ENCODE measurements at places on chromosomes 13 and 19.

DNA sequence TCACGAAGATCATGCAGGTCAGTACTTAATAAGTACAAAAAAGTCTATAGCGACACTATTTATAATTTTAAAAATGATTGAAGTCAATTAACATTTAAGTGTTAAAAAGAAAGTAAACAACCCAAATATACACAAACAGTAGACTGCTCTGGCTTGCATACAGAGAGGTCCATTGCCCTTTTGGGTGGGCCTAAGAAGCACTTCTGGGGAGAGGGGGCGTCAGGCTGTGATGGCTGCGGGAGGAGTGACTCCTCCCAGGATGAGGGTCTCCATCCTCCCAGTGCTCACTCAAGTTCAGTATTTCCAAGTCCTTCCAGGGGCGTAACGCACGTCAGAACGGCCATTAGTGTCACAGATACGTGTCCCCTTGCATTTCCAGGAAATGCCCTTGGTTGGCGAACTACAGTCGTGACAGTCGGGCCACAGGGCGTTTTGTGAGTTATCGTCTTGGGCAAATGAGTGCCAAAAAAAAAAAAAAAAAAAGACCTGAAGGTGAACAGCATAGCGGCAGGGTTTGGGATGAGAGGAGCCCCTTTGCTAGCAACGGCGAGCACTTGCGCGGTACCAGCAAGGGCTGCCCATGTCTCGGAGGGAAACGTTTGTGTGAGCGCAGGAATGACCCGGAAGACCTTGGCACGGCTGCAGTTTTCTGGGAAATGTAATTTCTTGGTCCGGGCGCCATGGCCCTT, at the start of gene SCGB2B2:
TSS of gene SCGB2B2 (minus strand) at position 463 of the 689 bp plus-strand sequence. CDS start 82,596 bp downstream, outside the sequence.
- DNase-seq, result peak; percentile 94

DNA sequence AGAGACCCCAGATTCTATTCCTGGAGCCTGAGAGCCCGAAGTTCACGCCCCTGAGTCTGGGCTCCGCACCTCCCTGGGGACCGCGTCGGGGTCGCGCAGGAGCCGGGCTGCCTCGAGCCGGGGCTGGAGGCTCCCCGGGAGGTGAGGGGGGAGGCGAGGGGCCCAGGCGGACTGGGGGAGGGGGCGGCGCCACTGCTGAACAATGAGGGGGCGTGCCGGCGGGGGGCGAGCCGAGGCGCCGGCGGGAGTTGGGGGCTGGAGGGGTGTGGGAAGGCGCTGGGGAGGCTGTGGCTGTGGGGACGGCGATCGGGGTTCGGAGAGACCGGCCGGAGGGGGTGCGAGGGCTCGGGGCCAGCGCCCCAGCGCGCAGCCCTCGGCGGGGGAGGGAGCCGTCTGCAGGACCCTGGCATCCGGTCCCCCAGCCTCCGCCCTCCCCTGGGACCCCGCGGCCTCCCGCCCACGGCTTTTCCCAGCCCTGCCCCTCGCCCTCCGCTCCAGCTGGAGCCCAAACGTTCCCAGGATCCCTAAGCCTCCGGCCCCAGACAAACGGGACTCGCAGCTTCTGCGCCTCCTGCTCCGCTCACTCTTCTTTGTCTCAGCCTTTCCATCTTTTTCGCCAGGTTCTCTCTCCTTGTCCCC, 922 bp downstream of the PLEKHG2 start:
- no peak for DNase-seq

GRCh38 chr13:82412749-82413148, 1469.5 kb downstream of the SLITRK1 start:
- no peak for DNase-seq

DNA sequence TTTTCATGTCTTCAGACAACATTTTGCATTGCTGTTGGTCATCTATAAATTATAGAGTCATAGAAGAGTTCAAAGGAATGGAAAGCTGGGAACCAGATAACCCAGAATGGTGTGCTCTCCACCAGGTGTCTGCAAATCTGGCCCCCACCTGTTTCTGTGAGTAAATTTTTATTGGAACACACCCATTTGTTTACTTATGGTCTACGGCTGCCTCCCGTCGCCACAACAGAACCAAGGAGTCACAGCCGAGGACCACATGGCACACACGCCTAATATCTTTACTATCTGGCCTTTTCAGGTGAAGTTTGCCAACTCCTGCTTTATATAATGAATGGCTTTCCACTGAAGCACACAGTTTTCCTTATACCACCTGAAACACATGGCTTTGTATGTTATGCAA, 58.2 kb downstream of the EFNB2 start:
- no peak for DNase-seq

GRCh38 chr13:33152389-33152788, 133.2 kb downstream of the STARD13 start:
- DNase-seq, result no peak

DNA sequence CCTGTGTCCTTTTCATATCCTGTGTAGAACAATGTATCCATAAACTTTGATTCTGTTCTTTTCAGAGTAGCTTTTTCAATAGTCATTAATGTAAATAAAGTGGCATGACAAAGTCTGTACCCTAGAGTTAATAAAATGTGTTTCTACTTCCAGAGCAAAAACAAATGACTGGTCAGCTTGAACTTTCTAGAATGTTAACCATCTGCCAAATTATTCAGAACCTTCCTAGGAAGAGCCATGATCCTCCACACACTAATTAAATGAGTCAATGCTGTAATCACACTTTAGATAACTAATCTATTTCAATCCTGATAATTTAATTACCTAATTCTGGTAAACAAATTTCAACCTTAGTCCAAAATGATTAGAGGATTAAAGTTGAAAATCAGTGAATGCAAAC, 73.2 kb downstream of the DIAPH3 start:
- DNase-seq, result no peak

- DNase-seq, result no peak
These were observed 177.5 kb downstream of the SLC7A1 start for GRCh38 chr13:29418026-29418425.

- DNase-seq, result no peak
These were observed 168.8 kb downstream of the KATNAL1 start for GRCh38 chr13:30138511-30138910.

GRCh38 chr13:49441846-49442245, 2.0 kb downstream of the CAB39L start:
- DNase-seq, result no peak

DNA sequence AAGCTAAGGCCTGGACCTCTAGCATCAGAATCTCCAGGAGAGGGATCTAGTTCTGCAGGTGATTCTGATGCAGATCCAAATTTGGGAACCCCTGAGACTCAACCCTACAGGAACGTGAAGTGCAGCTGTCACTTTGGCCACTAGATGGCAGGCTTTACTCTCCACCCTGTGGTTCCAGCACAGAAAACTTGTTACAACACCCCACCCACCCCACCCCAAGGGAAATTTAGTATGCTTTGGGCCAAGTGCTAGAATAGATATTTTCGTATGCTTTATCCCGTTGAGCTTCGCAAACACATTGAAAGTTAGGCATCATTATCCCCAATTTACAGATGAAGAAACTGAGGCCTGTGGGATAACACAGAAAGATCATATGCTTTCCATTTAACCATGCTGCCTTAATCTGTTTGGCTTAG, 232.0 kb downstream of the B3GLCT start:
- peak; percentile 1 for DNase-seq

Measured in bone marrow (tissue), 2 donors.